ENCODE measurements at places on chromosomes 11 and 22.

- DNase-seq = peak; percentile 56
These were observed 464 bp upstream of the CECR2 start for GRCh38 chr22:17368554-17369438.

DNA sequence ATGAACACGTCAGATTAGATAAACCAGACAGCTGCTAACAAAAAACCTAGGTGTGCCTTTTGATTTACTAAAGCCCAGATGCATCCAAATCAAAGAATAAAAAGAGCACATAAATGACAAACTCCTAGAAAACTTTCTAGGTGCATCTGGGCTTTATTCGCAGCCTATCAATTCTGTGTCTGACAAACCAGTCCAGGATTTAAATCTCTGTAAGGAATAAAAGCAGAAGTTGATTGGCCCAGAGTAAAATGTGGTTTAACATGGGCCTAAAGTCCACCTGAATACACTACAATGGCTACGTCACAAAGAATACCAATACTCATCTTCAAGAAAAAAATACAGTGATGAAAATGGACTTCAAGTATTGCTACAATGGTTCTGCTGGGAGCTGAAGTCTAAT, 66.8 kb downstream of the SOX6 start:
- no peak for DNase-seq

GRCh38 chr11:313787-314553, at the start of gene IFITM1:
Gene IFITM1 (plus strand): TSS chr11:314040. CDS start chr11:314171, 131 bp downstream.
- DNase-seq = no peak

GRCh38 chr11:14857621-14858020, 34.4 kb downstream of the CYP2R1 start:
- DNase-seq = no peak

DNA sequence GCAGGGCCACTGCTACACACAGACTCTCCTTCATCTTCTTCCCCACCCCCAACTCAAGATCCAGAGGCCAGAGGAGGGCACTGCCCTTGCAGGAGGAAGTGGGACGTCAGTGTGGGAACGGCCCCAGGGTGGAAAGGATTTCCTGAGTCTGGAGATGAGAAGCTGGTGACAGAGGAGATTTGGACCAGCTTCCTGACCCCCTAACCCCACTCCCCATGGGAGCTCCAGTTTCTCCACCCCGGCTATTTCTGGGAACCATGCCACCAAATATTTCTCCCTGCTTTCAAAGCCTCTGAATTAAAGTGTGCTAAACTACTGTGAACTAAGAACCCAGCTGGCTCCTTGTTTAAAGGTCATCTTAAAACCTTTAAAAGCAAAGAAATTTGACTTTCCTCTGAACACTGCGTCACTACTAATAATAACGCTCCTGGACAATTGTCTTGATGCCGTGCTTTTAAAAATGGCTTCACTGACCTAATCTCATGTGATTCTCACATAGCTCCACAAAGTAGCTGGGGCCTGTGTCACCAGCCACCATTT, 46.6 kb downstream of the CWC15 start:
- no peak for DNase-seq

GRCh38 chr22:27668828-27669797, 132.4 kb downstream of the MN1 start:
- no peak for DNase-seq
